Hepatocyte (in vitro differentiated cells): ENCODE measurements at places on chromosomes 7 and 10.

GRCh38 chr7:87511510-87511909 lies 36.0 kb upstream of the ABCB4 start:
- no peak for DNase-seq

DNA sequence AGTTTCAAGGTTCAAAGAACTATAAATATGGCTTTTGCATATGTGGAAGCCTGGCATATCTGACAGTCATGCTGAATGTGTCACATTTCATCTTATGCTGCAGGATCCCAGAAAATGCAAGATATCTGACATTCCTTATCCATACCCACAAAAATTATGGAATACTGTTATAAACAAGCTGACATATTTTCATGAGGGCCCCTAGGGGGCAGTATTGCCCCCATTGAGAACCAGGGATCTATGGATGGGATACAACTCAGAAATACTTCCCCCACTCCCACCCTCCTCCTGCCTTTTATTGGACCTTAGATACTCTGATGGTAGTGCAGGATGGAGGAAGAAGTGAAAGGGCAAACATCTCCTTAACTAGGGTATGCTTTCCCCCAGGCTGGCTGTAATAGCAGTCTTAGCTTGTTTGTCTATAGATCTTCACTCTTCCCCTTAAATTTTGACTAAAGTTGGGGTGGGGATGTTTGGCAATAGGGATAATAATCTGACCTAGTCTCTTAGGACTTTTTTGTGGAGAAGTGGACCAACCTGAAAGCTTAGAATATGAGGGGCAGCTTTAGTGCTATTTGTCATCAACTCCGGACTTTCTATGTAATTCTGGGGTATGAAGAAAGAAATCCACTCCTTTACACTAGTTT lies 3.5 kb upstream of the GNGT1 start:
- DNase-seq = peak; percentile 57

GRCh38 chr10:7998831-7999230 lies 55.7 kb upstream of the GATA3 start:
- no peak for DNase-seq

DNA sequence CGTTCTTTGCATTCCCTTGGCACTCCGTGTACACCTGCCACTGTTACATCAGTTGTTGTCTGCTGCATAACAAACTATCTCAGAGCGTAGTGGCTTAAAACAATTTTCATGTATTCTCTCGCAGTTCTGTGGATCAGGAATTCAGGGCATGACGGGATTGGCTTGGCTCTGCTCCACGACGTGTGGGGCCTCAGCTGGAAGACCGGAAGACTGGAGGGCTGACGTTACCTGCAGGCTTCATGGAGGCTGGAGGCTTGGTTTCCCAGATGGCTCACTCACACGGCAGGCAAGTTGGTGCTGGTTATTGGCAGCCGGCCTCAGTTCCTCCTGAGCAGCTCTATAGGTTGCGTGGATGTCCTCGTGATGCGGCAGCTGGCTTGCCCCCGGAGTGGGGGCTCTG lies 25.5 kb downstream of the NYAP1 start:
- peak; percentile 23 for DNase-seq

DNA sequence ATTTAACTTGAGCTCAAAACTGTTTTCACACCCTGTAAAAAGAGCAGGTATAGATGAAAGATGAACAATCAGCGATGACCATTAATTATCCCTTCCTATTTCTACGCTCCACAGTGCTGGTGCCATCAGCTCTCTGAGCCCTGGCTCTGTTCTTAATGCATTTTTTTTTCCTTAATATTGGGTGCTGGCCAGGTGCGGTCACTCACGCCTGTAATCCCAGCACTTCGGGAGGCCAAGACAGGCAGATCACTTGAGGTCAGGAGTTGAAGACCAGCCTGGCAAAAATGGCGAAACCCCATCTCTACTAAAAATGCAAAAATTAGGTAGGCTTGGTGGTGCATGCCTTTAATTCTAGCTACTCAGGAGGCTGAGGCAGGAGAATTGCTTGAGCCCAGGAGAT lies 4.2 kb downstream of the STEAP4 start:
- DNase-seq = no peak
